GM23248 (cell line): ENCODE measurements at places on chromosomes 1 and 21. TPM values are rescaled to one million over a fixed set of nuclear protein-coding genes. Genes with fewer than 3 reads are reported as not detected.

Gene MROH7
- 0.51 and 0.65 TPM in 2 replicates for total RNA-seq

Gene GLRX2
- total RNA-seq, result 8.6 and 10.7 TPM in 2 replicates

- H3K4me3 ChIP-seq, result no peak overlapping the region
- no peaks in the 10 kb centered on the region for H3K36me3 ChIP-seq
- DNase-seq, result no peak
- H3K27me3 ChIP-seq, result peaks cover 10% of the 10 kb centered on the region; the same call in 1 of the 2 replicates
- no peaks in the 10 kb centered on the region for H3K4me1 ChIP-seq
These were observed 128.4 kb upstream of the RAB4A start for GRCh38 chr1:229142471-229142870.

GRCh38 chr1:27724961-27725373 is 794 bp upstream of the FAM76A start:
- H3K4me1 ChIP-seq, result peaks cover 9% of the 10 kb centered on the region; the same call in 1 of the 2 replicates
- H3K27ac ChIP-seq, result peak overlapping the region; percentile 78
- H3K27me3 ChIP-seq, result no peaks in the 10 kb centered on the region
- H3K36me3 ChIP-seq, result 0 out of 2 replicates have a peak, but pooled peaks cover 4% of the 10 kb centered on the region
- peak; percentile 42 for DNase-seq

DNA sequence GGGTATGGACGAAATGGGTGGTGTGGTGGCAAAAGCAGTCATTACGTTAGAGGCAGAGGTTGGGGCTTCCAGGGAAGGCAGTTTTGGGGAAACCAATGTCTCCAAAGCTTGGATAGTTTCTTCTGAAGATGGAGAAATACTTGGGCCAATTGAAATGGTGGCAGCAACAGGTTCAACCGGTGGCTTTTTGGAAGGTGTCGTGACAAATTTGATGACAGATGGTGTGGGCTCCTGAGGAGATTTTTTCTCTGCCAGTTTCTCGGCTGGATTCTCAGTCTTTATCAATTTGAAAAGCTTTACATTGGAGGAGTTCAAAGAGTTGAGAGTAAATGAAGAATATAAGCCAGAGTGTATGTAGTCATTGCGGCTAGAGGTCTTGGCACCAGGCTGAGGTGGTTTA is 11.5 kb downstream of the ELK4 start:
- no peaks in the 10 kb centered on the region for H3K27me3 ChIP-seq
- no peak for DNase-seq
- no peak overlapping the region for H3K4me3 ChIP-seq
- peaks cover 46% of the 10 kb centered on the region for H3K36me3 ChIP-seq

Gene ETNK2
- total RNA-seq, result 4.2 and 6.1 TPM in 2 replicates

Gene KRTAP12-3
- not detected in 2 replicates for total RNA-seq

DNA sequence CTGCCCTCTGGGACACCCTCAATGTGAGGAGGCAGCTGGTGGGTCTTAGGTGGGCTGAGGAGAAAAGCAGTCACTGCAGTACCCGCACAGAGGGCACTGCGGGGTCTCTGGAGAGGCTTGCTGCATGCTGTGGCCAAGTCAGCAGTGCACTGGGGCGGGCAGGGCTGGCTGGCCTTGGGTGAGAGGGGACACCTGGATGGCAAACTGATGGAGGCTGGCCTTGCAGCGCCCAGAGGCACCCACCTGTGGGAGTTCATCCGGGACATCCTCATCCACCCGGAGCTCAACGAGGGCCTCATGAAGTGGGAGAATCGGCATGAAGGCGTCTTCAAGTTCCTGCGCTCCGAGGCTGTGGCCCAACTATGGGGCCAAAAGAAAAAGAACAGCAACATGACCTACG is 3.2 kb downstream of the ELF3 start:
- H3K4me1 ChIP-seq, result no peaks in the 10 kb centered on the region
- no peak overlapping the region for H3K27ac ChIP-seq
- no peak for DNase-seq
- H3K4me3 ChIP-seq, result no peak overlapping the region
- no peaks in the 10 kb centered on the region for H3K27me3 ChIP-seq

Gene NR5A2
- total RNA-seq, result 0.13 and 0.65 TPM in 2 replicates

DNA sequence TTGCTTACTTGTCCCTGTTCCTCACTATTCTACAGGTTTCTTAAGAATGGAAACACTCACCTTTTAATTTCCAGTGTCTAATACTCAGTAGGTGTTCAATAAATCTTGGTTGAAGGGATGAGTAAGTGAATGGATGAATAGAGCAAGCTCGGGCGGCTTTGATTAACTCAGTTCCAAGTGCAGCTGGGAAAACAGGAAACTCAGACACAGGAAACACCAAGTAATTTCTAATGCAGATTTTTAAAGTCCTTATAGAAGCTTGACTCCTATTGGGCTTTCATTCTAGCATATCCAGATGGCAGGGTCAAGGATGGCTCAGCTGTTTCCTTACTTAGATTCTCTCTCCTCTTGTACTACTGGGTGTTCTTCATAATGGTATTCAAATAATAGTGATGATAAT is 14.0 kb downstream of the CAMK1G start:
- no peaks in the 10 kb centered on the region for H3K4me1 ChIP-seq
- no peak overlapping the region for H3K4me3 ChIP-seq
- DNase-seq, result no peak
- H3K27ac ChIP-seq, result no peak overlapping the region

DNA sequence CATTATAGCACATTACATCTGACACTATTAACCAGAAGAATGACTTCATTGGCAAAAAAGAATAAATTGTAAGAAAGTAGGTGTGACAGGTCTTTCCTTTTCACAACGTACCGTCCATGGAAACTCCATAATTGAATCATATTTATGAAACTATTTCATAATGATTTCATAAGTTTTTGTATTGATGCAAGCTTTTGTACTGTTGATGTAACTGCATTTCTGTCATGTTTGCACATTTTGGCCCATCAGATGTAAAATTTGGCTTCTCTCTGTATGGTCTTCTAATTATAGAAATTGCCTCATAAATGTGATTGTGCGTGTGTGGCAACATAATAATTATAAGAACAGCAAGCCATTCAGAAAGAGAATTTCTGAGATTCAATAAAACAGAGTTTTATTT is 180.7 kb upstream of the ZNHIT6 start:
- no peaks in the 10 kb centered on the region for H3K27me3 ChIP-seq
- no peak overlapping the region for H3K27ac ChIP-seq
- H3K4me1 ChIP-seq, result no peaks in the 10 kb centered on the region
- no peak overlapping the region for H3K4me3 ChIP-seq
- no peak for DNase-seq

GRCh38 chr1:37792943-37793686 is 532 bp upstream of the MANEAL start:
- no peak overlapping the region for H3K4me3 ChIP-seq
- DNase-seq, result no peak
- H3K4me1 ChIP-seq, result no peaks in the 10 kb centered on the region
- H3K36me3 ChIP-seq, result no peaks in the 10 kb centered on the region

Gene ADAM30
- not detected in 2 replicates for total RNA-seq

GRCh38 chr1:117013309-117013858 is 11.8 kb downstream of the CD101 start:
- DNase-seq, result no peak
- no peak overlapping the region for H3K27ac ChIP-seq
- H3K4me3 ChIP-seq, result no peak overlapping the region
- H3K27me3 ChIP-seq, result no peaks in the 10 kb centered on the region
- H3K36me3 ChIP-seq, result no peaks in the 10 kb centered on the region

DNA sequence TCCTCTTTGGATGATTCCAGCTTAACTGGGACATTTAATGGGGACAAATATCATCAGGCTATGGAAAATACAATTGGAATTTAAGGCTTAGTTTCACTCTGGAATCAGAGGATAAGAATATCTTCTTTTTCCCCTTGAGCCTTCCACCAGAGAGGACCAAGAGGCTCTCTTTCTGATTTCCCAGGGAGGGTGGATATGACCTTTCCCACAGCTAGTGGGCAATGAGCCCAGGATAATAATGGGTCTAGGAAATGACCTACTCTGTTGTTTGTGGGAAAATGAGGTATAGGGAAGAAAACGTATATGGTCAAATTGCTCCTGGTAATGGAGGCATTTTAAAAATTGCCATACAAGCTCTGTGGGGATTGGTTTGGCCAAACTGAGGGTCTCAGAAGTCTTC is 1.9 kb downstream of the OR6Y1 start:
- no peaks in the 10 kb centered on the region for H3K27me3 ChIP-seq
- DNase-seq, result no peak
- H3K36me3 ChIP-seq, result no peaks in the 10 kb centered on the region
- no peak overlapping the region for H3K4me3 ChIP-seq

- H3K27me3 ChIP-seq, result no peaks in the 10 kb centered on the region
- peak overlapping the region; percentile 63 for H3K4me3 ChIP-seq
- no peaks in the 10 kb centered on the region for H3K36me3 ChIP-seq
- peak overlapping the region; percentile 62 for H3K27ac ChIP-seq
- DNase-seq, result peak; percentile 94
These were observed 2.1 kb downstream of the VCAM1 start for GRCh38 chr1:100721526-100722207.

Gene MMP23B
- not detected in 2 replicates for total RNA-seq

GRCh38 chr1:62687421-62687902 is 724 bp downstream of the DOCK7 start:
- H3K4me3 ChIP-seq, result peak overlapping the region; percentile 89
- no peaks in the 10 kb centered on the region for H3K36me3 ChIP-seq
- peak; percentile 66 for DNase-seq
- peak overlapping the region; percentile 62 for H3K27ac ChIP-seq

Gene CFHR3
- not detected in 2 replicates for total RNA-seq

Gene KRTAP6-2
- not detected in 2 replicates for total RNA-seq

- H3K4me1 ChIP-seq, result peaks cover 11% of the 10 kb centered on the region
- H3K27me3 ChIP-seq, result no peaks in the 10 kb centered on the region
- DNase-seq, result no peak
- no peaks in the 10 kb centered on the region for H3K36me3 ChIP-seq
- H3K27ac ChIP-seq, result no peak overlapping the region
These were observed 88.0 kb downstream of the SIK1 start for GRCh38 chr21:43338951-43339350.

Gene MATN1
- 0.32 TPM in 1 of 2 replicates, not detected in the other for total RNA-seq

Gene RGS1
- not detected in 2 replicates for total RNA-seq

Gene FYB2
- not detected in 2 replicates for total RNA-seq

GRCh38 chr1:221777431-221778072 is 35.7 kb upstream of the DUSP10 start:
- H3K27me3 ChIP-seq, result no peaks in the 10 kb centered on the region
- H3K36me3 ChIP-seq, result no peaks in the 10 kb centered on the region
- H3K27ac ChIP-seq, result no peak overlapping the region
- H3K4me3 ChIP-seq, result no peak overlapping the region
- no peak for DNase-seq
- H3K4me1 ChIP-seq, result no peaks in the 10 kb centered on the region

DNA sequence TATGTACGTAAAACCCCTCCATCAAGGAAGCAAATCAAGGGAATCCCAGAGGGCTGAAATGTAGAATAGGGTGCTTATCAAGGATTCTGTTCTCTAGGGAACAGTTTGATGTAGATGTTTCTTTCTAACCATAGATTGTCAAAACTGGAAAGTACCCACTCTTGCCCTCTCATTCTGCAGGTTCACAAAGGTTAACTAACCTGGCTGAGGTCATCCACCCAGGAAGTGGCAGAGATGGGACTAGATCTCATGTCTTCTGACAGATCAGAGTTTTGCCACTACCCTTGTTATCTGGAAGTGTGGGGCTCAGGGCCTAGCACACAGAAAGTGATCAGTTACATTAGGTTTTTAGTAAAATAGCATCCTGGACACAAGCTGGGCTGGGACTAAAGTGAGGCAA is 47.4 kb downstream of the GFI1 start:
- peaks cover 5% of the 10 kb centered on the region; the same call in 1 of the 2 replicates for H3K4me1 ChIP-seq
- H3K4me3 ChIP-seq, result no peak overlapping the region
- no peaks in the 10 kb centered on the region for H3K36me3 ChIP-seq

DNA sequence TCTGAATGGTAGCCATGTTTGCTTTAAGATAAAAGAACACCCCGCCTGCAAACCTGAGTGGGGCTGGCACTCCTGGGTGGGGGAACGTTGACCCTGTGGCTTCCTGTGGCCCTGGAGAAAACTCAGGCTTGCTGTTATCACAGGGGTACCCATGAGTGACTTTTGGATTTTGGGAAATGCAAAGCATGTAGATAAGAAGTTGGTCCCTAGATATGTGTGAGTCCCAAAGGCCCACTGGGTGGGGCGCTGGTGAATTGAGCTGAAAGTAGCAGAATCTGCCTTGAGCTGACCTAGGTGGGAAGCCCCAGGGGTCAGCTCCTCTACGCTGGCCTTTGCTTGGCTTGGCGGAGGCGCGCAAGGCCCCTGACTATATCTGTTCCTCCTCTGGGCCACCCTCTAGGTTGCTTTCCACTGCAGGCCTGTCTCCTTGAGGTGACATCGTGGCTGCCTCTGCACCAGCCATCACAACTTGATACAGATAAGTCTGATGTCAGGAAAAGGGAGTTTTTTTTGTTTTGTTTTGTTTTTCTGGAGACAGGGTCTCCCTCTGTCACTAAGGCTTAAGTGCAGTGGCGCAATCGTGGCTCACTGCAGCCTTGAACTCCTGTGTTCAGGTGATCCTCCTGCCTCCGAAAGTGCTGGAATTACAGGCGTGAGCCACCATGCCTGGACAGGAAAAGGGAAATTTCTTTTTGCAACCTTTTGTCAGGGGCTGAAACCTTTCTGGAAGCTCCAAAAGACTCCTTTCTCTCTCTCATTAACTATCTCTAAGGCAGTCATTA is 72.2 kb downstream of the AGPAT3 start:
- H3K27me3 ChIP-seq, result no peaks in the 10 kb centered on the region
- DNase-seq, result no peak
- H3K27ac ChIP-seq, result peak overlapping the region; percentile 61
- no peak overlapping the region for H3K4me3 ChIP-seq
- no peaks in the 10 kb centered on the region for H3K36me3 ChIP-seq

DNA sequence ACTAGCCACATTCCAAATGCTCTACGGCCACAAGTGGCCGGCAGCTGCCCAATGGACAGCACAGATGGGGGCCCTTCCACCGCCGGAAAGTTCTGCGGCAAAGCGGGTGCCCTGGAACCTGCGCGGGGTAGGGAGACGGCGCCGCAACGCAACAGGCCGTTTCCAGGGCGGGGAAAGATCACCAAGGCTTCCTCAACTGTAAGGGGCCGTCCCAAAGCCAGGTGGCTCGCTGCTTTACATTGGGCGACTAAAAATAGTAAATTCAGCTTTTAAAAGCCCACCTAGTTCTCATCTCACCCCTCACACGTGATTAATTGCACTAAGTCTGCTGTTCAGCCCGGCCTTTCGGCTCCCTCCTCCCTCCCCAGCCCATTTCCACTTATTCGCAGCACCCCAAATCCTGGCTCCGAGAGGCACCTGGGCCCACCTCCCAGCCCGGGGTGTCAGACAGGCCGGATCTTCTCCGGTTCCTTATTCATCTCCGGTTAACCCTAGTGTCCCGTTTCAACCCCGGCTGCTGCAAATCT is 643 bp downstream of the CFAP298 start:
- peak overlapping the region; percentile 93 for H3K27ac ChIP-seq
- peaks cover 4% of the 10 kb centered on the region for H3K4me1 ChIP-seq
- H3K36me3 ChIP-seq, result peaks cover 5% of the 10 kb centered on the region; the same call in 1 of the 2 replicates
- DNase-seq, result peak; percentile 71
- H3K4me3 ChIP-seq, result peak overlapping the region; percentile 81
- no peaks in the 10 kb centered on the region for H3K27me3 ChIP-seq

DNA sequence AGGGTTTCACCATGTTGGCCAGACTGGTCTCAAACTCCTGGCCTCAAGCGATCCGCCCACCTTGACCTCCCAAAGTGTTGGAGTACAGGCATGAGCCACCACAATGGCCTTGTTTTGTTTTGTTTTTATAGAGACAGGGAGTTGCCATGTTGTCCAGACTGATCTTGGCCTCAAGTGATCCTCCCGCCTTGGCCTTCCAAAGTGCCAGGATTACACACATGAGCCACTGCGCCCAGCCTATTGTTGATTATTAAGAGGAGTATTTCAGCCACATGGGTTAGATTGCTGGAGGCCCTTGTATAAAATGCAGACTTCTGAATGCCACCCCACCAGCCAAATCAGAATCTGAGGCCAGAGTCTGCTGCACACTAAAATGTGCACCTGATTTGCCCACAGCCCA is 57.2 kb upstream of the ANGPTL1 start:
- H3K27ac ChIP-seq, result no peak overlapping the region
- peaks cover 16% of the 10 kb centered on the region for H3K4me1 ChIP-seq
- no peak for DNase-seq
- peaks cover 17% of the 10 kb centered on the region; the same call in 1 of the 2 replicates for H3K36me3 ChIP-seq
